ENCODE measurements at places on chromosomes 4 and X.

DNA sequence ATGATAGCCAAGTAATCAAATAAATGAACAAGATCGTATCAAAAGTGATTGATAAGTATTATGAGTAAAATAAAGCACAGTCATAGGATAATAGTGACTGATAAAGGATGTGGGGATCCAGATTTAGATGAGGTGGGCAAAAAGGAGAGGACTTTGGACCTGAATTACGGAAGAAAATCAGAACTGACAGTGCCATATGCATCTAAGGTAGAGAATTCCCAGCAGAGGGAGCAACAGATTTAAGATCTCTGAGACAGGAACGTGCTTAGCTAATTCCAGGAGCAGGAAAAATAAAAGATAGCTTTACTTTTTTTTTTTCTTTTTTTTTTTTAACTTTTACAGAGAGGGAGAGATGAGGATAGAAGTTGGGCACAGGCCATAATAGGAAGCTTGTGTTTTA, 189.9 kb downstream of the NWD2 start:
- DNase-seq: no peak

DNA sequence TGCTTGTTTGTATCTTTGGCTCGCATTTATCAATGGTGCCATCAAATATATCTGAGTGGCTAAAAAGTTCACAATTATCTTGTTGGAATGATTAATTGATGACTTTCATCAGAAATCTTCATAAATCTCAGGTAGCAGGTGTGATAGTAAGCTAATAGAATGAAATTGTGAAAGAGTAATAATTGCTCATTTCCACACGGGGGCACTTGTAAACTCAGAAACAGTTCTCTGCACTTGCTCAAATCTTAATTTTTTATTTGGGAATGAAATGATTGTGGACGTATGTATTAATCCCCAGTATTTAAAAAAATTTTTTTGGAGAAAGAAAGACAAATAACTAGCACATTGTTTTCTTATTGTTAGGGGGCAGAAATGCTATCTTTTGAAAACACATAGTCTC, 132.8 kb downstream of the DTHD1 start:
- DNase-seq: no peak

DNA sequence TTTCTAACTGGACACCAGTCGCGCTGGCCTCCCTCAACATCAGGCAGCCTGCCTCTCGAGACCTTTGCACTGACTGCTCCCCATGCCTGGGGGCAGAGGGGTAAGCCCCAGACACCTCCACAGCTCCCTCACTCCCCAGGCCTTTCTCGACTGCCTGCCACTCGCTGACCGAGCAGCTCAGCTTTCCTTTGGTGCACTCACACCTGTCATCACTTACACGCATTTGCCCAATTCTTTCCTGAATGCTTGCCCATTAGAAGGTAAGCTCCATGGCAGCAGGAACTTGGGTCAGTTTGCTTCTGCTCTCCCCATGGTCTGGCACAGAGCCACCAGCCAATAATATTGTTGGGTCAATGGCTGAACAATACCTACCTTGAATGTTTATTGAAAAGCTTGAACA, 32.2 kb upstream of the PROM1 start:
- no peak for DNase-seq

GRCh38 chr4:94458682-94459081, 6.9 kb downstream of the PDLIM5 start:
- DNase-seq: no peak

- DNase-seq: peak; percentile 43
These were observed 136.4 kb downstream of the MAPK10 start for GRCh38 chr4:86223472-86223871.

DNA sequence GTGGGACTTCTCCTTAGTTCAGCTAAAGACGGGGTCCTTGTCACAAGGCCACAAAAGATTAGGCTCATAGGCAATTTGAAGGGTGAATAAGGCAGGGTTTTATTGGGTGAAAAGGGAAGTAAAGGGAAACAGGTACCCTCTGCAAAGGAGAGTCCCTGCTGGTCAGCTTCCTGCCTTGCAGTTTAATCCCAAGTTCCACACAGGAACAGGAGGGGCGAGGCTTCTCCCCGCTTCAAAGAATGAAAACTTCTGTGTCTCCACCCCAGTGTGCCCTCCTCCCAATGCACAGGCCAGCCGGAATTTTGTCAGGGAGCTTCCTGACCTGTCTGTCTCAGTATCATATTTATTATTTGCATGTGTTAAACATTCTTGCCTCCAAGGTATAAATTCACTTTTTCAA, 37.1 kb downstream of the ITM2A start:
- DNase-seq: no peak

DNA sequence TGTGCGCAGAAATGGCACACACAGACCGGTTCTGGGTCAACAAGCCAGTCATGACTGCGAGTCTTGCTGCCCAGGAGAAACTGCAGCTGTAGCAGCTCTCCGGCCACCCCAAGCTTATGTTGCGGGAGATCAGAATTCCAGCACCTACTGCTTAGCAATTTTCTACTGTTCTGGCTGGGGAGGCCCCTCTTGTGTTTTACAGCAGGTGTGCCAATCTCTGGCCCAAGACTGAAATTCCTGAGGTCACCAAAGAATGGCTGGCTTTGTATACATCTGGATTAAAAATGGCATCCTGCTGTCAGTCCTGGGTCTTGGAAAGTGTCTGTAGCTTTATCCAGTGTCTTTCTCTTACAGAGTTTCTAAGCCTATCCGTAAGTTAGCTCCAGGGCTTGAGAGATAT, 68.9 kb upstream of the TRAM1L1 start:
- no peak for DNase-seq

- DNase-seq: peak; percentile 48
These were observed 31.0 kb downstream of the RAB40A start for GRCh38 chrX:103488332-103488731.

DNA sequence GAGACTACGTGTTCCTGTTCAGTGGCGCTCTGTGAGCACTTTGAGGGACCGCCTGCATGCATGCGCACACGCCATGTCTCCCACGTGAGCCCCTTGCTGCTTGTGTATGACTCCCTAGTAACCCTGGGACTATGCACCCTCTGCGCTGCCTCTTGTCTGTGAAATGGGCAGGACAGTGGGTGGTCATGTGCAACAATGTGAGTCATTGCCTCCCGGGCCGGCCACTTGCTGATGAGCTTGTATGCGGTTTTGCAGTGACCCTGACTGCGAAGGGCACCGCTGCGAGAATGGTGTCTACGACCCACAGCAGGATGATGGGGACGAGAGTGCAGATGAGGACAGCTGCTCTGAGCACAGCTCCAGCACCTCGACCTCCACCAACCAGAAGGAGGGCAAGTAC, 61.4 kb downstream of the TNIP2 start:
- DNase-seq: no peak

DNA sequence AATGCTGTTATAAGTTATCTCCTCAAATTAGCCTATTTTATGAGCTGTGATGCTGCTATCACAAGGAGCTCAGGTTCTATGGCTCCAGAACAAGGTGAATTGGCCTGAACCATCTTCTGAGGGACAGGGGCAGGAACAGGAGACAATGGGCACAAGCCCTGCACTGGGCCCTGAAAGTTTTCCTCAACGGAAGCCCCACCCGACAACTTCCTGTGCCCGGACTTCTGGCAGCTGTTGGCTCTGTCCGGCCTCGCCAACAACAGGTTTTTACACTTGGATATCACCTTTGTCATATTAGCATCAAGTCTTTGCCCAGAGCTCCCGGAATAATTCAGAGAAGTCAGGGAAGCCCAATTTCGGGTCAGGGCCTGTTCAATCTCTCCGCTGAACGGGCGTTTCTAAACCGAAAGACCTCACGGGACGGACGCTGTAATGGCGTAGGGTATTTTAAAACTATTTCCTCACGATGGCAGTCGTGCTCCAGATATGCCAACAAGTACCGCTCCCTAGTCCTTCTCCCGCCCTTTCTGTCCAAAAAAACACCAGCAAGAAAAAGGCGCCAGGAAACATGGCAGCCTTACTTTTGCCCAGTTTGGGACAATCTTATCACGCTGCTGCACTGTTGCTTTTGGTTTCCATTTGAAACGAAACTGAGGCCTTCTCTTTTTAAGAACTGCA, 201.0 kb upstream of the STK26 start:
- DNase-seq: no peak

DNA sequence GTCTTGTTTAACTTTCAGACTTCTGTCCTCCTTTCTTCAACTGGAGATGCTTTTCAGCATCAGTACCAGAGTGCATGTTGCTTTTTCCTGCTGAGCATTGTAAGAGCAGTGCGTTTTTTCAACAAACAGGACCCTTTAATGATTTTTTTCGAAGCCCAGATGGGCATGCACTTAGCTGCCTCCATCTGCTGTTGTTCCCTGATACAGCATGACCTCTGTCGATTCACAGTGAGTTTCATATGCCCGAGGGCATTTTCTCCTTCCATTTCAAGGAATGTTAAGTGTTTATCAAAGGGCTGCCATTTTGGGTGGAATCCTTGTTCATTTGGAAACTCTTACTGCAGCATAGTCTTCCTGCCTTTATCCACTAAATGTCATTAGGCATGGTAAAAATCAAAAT, 428.6 kb downstream of the DTHD1 start:
- DNase-seq: no peak

DNA sequence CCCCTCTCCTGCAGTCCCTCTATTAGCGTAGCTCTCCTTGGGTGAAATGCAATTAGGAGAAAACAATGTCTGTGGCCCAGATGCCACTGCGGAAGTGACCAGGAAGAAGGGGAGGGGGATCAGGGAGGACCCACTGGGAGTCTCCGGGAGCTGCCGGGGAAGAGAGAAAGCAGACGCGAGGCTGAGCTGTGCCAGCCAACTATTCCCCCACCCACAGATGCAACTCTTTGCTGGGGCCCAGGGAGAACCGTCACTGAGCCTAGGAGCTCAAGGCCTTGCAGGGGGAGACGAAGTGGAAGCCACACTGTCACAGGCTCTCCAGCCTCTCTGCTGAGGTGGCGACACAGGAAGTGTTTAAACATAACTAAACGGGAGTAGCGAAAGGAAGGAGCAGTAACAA, 149.2 kb downstream of the BCOR start:
- DNase-seq: no peak

DNA sequence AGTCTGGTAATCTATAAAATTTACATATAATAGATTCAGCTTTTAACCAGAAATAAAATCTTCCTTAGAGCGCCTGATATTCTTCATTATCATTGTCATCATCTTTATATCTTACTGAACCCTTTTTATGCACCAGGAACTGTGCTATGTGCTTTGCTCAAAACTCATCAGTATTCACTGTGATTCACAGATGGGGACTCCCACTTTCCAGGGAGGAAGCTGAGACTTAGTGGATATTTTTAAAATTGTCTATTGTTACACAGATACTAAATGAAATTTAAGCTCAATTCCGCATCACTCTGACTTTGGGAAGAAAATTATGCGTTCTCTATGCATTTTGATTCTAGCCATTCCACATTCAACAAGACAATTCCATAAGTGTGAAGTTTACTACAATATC, 34.8 kb upstream of the SULT1E1 start:
- no peak for DNase-seq

DNA sequence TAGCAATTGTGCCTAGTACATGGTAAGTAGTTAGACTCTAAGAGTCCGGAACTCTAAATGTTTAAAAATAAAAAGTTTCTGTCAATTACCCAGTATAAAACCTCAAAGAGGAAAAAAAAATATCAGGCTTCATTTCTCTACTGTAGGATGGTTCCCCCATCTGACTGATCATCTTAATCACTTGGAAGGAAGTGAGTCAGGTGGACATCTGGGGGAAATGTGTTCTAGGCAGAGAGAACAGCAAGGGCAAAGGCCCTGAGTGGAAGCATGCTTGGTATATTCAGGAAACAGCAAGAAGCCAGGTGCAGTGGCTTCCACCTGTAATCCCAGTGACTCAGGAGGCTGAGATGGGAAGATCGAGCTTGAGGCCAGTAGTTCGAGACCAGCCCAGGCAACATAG, 2.9 kb upstream of the EIF1AX start:
- peak; percentile 20 for DNase-seq

DNA sequence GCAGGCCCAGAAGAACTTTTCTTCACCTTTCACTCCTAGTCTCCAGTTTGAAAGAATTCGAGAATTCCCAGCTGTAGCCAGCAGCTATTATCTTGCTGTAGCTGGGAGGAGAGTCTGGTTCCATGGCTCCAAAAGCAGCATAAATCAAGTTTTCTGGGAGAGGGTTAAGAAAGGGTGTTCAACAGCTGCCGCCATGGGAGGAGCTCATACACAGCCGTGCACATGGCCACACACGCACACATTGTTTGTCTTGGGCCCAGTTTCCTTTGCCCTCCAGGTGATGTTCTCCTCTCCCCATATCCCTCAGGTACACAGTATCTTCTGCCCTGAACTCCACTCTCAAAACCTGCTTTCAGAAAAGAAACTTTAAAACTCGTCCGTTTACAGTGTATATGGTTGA, 4.1 kb upstream of the GPC3 start:
- no peak for DNase-seq

DNA sequence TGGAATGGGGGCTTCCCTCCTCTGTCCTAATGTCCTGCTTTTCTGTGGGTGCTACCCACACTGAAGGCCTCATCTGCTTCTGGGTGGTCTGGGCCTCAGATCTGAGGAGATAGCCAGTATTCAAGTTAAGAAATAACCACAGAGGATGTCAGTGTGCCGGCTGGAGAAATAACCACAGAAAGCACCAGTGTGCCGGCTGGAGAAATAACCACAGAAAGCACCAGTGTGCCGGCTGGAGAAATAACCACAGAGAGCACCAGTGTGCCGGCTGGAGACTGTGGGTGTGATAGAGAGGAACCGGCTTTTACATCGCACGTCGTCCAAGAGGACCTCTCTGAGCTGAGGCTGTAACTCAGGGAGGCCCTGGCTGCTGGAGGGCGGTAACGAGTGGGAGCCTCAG, 65.7 kb upstream of the PSAPL1 start:
- no peak for DNase-seq

DNA sequence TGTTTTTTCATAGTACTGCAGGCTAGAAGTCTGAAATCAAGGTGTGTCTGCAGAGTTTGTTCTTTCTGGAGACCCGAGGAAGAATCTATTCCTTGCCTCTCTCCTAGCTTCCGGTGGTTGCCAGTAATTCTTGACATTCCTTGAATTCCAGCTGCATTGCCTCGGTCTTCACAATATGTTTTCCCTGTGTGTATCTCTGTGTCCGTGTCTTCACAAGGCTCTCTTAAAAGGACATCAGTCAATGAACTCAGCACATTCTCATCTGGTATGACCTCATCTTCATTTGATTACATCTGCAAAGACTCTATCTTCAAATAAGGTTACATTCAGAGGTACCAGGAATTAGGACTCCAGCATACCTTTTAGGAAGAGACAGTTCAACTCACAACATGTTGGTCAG, 163.4 kb downstream of the BANK1 start:
- DNase-seq: peak; percentile 38

- no peak for DNase-seq
These were observed 85.8 kb upstream of the PUDP start for GRCh38 chrX:7233580-7234406.

- DNase-seq: peak; percentile 24
These were observed 204.4 kb downstream of the ZNF330 start for GRCh38 chr4:141425124-141425523.

GRCh38 chr4:182604161-182604622, 313.0 kb downstream of the DCTD start:
- DNase-seq: peak; percentile 11

DNA sequence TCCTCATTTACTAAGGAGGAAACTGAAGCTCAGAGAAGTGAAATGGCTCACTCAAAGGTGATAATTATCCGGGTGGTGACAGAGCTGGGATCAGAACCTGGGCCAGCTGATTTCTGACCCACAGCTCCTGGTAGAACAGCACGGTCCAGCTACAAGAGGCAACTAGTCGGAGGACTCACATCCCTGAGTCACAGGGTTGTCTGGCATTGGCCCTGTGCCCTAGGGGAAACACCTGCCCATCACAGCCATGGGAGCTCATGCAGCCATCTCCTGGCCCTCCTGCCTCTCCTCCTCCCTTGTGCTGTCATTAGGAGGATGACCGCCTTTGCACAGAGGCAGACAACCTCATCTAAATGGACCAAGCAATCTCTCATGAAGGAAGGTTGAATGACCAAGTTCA, 115.2 kb upstream of the TSPAN5 start:
- no peak for DNase-seq

Measured in AG20443 (cell line).